ENCODE measurements at places on chromosomes 13 and 19. TPM values are rescaled to one million over a fixed set of nuclear protein-coding genes. Genes with fewer than 3 reads are reported as not detected.

- DNase-seq = no peak
Measured at GRCh38 chr19:1084024-1084868, 10.9 kb downstream of the POLR2E start.

FOXO1 gene
- 80.1 TPM for polyA plus RNA-seq

DNA sequence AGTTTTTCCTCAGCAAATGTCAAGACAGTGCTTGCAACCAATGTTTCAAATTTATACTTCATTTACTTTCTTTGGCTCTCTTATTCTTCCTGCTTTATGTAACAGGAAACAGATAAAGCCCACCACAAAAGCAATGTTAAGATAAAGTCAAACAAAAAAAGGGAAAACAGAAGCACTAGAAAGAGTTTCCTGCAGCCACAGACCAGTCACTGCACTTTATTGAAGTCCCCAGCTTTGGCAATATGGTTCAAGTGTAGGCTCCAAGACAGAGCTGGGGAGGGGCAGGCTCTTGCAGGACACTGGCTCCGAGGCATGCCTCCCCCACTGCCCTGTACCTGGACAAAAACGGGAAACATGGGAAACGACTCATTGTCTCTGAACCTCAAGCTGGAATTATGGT lies 15.3 kb upstream of the CDC16 start:
- no peak for DNase-seq

DNA sequence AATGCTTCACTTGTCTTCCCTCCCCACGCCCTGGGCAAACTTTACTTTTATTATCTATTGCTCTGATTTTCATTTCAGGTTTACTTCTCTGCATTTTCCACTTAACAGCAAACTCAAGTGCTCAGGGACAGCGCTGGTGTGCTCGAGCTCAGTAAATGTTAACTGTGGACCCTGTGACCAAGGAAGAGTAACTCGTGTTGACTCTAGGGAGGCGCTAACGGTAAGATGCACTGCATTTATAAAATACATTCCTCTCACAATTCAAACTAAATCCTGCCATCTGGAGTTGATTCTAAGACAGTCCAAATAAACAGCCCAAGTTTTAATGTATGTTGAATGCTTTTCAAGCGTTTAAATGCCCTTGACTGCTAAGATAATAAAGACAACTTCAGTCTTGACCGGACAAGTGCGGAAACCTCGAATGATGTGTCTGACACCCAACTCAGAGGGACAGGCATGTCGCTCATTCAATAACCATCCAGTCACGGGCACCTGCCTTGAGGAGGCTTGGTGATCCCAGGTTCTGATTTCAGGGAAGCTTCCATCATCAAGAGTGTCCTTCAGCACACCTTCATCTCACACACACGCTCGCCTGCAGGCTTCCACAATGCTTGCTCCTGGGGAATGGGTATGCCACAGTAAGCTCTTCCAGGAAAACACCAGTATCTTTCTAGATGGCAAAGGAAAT lies 93.2 kb downstream of the STK24 start:
- no peak for DNase-seq

- DNase-seq = no peak
Measured at GRCh38 chr19:18763674-18764590, 27.2 kb downstream of the COMP start.

DNA sequence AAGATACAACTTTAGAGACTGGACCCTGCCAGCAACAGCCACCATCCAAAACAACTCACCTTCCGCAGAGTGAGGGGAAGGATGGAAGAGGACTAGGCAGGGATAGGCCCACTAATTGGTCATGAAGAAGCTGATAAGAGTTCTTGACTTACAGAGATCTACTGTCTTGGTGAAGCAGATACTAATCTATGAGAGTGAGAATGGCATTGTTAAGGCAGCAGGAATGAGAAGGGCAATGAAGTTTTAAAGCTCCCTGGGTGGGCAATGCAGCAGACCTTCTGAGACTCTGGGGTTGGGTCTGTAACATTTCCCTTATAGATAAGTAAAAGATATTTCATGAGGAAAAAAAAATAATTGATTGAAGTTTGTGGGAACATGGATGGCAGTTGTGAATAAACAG lies 63.7 kb downstream of the KLF12 start:
- DNase-seq = no peak

DNA sequence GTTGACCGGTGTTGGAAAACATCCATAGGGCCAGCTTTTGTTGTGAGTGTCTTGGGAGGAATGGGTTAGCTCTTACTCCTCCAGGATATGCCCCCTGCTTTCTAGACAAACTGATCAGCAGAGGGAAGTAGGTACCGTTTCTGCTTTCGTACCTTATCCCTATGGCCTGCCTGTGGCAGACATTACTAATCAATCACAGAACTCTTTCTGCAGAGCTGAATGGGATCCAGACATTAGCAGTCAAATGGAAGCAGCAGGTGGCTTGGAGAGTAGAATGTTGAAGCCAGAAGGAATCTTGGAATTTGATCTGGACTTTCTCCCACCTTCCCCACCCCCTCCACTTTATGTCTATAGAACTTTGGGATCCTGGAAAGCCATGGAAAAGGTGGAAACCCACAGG lies 17.1 kb downstream of the NWD1 start:
- DNase-seq = no peak

- no peak for DNase-seq
Measured at GRCh38 chr19:34676697-34677385, at the start of gene SCGB2B2. Gene SCGB2B2, minus strand, starts transcription at chr19:34677159. Its CDS starts 82,596 bp downstream, at chr19:34594563.

PSG6 gene
- polyA plus RNA-seq = not detected

MBD3L2 gene
- polyA plus RNA-seq = not detected

GFY gene
- polyA plus RNA-seq = not detected

MFSD12 gene
- polyA plus RNA-seq = 17.4 TPM

ZNF606 gene
- polyA plus RNA-seq = 7.3 TPM

ILF3 gene
- 149 TPM for polyA plus RNA-seq

- DNase-seq = no peak
Measured at GRCh38 chr13:24630851-24631620, 49.2 kb upstream of the ATP12A start.

NLRP5 gene
- 2.7 TPM for polyA plus RNA-seq

DNA sequence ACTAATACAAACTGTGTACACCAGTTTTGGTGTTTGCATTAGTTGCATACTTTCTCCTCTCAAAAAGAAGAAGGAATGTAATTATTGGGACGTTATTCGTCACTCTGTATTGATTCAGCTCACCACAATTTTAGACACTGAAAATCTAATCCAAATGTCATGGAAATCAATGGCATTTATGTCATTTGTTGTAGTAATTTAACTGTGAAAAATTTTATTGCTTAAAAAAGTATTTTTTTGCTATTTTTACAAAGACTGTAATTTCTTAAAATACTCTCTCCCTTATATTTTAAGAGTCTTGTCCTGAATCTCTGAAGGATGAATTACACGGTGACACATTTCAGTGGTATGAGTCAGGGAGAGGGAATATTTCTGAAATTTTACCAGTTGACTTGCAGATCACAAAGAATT lies 2117.6 kb downstream of the PCDH9 start:
- no peak for DNase-seq

GRCh38 chr19:49506575-49507105 lies 5.8 kb upstream of the FCGRT start:
- DNase-seq = no peak

DNA sequence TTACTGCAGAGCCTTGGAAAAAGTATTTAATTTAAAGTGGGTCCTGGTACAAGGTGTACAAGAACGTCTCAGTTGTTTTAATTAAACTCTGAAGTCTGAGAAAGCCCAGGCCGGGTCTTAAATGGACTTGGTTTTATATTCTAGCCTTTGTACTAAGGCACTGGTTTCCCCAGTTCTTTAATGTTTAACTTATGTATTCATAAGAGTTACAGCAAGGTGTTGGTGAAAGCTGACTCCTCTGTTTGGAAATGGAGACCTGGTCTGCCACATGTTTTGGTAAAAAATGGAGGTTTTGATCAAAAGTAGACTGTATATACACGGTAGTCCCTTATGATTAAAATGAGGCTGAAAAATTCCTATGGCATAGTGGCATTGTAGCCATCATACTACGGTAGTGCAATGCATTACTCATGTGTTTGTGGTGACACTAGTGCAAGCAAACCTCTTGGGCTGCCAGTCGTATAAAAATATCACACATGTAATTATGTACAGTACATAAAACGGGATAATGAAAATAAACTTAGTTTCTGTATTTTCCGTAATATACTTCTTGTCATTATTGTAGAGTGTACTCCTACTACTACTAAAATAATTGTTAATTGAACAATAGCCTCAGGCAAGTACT lies 883.4 kb upstream of the SPRY2 start:
- DNase-seq = no peak

DNA sequence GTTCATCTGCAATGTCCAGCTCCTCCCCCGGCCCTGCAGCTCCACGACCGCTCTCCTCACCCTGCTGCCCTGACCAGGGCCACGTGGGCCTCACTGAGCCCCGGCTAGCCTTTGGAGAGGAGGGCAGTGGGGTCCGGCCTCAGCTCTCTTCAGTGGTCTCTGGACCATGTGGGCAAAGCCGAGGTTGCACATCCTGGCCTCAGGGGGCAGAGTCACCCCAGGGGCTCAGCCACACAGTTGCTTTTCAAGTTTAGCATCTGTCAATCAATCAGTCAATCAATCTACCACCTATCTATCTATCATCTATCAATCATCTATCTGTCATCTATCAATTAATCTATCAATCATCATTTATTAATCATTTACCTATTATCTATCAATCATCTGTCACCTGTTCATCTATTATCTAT lies 3.0 kb upstream of the DIRAS1 start:
- no peak for DNase-seq

FCER2 gene
- polyA plus RNA-seq = 0.08 TPM

- no peak for DNase-seq
Measured at GRCh38 chr13:53782488-53782961, 753.9 kb downstream of the OLFM4 start.

Measured in ovary (tissue), 10 donors.